ENCODE measurements at places on chromosomes 16 and 17.
A peak's percentile ranks its signal among the peaks of the same experiment; 100 is the strongest.

- peak; percentile 69 for DNase-seq
Observed at GRCh38 chr17:29111816-29112499, 68.2 kb downstream of the MYO18A start.

- no peak for DNase-seq
Observed at GRCh38 chr16:68994324-68994723, 111.1 kb upstream of the HAS3 start.

DNA sequence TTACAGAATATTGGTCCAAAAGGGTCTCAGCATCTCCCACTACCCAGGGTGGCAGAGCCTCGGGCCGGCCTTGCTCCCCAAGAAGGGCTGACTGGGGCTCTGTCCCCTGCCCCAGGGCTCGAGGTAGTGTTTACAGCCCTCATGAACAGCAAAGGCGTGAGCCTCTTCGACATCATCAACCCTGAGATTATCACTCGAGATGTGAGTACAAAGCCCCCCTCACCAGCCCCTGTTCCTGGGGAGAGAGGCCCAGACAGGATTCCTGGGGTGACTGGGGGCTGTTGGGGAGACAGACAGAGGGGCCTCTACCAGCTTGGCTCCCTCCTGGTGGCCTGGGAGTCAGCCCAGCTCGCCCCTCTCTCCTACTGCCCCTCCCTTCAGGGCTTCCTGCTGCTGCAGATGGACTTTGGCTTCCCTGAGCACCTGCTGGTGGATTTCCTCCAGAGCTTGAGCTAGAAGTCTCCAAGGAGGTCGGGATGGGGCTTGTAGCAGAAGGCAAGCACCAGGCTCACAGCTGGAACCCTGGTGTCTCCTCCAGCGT lies 6.1 kb upstream of the NLRC5 start:
- DNase-seq = no peak

DNA sequence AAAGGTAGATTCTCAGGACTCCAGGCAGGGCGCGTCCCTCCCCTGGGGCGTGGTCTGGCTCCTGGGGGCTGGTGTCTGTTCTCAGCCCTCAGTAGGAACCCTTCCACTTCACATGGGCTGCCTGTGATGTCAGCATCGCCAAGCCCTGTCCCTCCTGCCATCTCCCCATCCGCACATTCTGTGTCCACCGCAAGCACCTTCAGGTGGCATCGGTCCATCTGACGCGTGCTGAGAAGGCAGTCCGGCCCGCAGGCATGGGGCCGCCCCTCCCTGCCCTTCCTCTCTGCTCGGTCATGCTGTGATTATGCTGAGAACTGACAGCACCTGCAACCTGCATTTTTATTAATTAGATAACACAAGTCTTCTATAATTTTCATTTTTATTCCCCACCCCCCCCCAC lies 12.7 kb upstream of the DNAH17 start:
- DNase-seq = no peak

- DNase-seq = no peak
Observed at GRCh38 chr16:821751-822150, 21.2 kb upstream of the GNG13 start.

- DNase-seq = peak; percentile 45
Observed at GRCh38 chr17:79777120-79777893, 641 bp upstream of the CBX2 start.

- DNase-seq = no peak
Observed at GRCh38 chr16:17657045-17657444, 186.3 kb upstream of the XYLT1 start.

- DNase-seq = peak; percentile 44
Observed at GRCh38 chr17:28887871-28888471, 9.6 kb downstream of the FLOT2 start.

GRCh38 chr17:45241328-45242028 lies 19.8 kb downstream of the FMNL1 start:
- DNase-seq = no peak

GRCh38 chr17:62705156-62705777 lies 77.8 kb downstream of the MRC2 start:
- DNase-seq = no peak

- DNase-seq = peak; percentile 79
Observed at GRCh38 chr16:726438-727290, at the start of the genes CCDC78 and HAGHL. TSS of gene CCDC78 (minus strand) at chr16:726443. CDS start at chr16:726367, 76 bp downstream. TSS of gene HAGHL (plus strand) at chr16:727106. CDS start at chr16:727510, 404 bp downstream.

DNA sequence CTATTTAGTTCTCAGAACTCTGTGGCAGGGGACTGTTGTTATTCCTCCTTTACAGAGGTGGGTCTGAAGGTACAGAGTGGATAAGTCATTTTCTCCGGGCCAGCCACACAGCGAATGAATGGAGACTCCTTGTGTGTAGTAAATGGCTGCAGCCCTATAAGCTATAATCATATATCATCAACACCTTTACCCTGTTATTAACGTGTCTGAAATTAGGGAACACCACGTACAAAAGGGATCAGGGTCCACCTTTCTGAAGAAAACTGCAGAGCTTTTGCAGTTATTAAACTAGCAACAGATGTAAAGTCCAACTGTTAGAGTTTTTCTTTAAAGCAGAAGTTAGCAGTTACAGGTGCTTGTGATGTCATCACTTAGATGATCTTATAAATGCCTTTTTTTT lies 696.7 kb downstream of the MAF start:
- no peak for DNase-seq

Data from GM12865 (cell line).